Esophagus squamous epithelium (tissue), 5 donors: ENCODE measurements at places on chromosomes 3 and 15. TPM values are rescaled to one million over a fixed set of nuclear protein-coding genes. Genes with fewer than 3 reads are reported as not detected.

GRCh38 chr3:58899953-58900298, 149.9 kb downstream of the CFAP20DC start:
- DNase-seq: no peak

GRCh38 chr3:79516795-79517194, 251.0 kb downstream of the ROBO1 start:
- no peak for DNase-seq

DNA sequence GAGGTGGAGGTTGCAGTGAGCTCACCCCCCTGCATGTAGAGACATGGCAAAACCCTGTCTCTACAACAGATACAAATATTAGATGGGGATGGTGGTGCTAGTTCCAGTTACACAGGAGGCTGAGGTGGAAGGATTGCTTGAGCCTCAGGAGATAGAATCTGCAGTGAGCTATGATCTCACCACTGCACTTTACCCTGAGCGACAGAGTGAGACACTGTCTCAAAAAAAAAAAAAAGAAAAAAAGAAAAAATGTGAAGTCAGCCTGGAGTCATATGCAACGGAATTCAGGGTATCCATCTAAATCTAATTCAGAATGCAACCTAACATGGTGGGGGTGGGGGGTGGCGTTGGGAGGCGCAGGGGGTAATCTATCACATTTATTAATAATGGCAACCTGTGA, 37.1 kb upstream of the NR2F2 start:
- DNase-seq: no peak

DNA sequence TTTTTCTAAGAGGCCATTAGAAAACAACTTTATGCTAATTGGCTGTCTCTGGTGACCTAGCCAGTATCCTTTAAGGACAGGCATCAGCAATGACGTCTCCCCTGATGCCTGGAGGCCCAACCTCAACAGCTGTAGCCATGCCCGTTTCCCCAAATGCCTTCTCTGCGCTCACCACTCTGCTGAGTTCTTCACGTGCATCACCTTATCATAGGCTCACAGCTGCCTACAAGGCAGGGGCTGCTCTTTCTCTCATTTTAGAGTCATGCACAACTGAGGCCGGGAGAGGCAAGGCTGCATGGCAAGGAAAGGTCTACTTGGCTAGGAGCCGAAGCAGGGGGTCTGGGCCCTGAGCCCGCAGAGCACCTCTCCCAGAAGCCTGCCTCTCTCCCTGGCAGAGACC, 43.9 kb upstream of the SEC13 start:
- DNase-seq: no peak

DNA sequence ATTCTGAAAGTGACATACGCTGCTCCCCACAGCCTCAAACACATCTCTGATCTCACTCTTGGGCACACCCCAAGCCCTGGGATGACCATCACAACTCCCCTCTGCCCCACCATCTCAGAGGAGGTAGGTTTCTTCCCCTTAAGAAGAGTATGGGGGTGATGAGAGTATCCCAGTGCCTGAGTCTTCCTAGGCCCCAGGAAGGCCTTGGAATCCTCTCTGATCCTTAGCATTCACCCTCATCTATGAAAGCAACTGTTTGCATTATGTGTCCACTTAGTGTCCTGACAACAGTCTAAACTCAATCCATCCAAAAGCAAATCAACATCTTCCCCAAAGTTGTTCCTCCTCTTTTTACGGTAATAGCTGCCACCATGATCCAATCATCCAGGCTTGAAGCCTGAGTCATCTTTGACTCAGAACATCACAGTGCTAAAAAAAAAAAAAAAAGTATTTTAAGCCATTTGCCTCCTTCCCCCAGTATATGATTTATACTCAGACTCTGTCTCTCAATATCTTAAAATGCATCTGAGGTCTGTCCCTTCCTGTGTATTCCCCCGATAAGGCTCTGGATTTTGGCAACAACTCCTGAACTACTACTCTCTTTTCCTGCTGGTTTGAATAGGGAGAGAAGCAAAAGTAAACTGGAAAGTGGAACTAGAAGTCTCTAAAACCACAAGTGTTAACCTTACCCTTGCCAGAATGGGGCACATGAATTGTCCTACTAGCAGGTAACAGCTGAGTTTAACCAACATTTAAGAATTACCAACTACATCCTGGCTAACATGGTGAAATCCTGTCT, 22.5 kb downstream of the POPDC2 start:
- no peak for DNase-seq

GRCh38 chr15:67244971-67245478, 9.4 kb downstream of the AAGAB start:
- DNase-seq: no peak

DNA sequence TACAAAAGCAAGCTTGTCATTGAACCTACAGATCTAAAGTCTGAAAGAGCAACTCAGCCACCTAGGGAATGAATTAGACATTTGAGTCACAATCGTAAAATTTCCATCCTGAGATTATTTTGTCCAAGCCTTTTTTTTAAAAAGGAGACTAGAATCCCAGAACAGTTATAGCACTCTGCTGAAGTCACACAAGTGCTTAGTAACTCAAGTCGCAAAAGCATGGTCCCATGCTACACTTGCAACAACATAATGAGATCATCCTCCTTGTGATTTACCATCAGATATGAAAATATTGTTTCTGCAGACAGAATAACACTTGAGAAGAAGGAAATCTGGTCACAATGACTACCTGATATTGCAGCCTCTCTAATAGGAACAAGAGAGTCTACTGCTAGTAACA, 106.7 kb downstream of the ZIC4 start:
- no peak for DNase-seq

- DNase-seq: no peak
These were observed 21.6 kb downstream of the QTRT2 start for GRCh38 chr3:114078126-114078525.

- no peak for DNase-seq
These were observed 32.0 kb downstream of the IQSEC1 start for GRCh38 chr3:13041113-13041776.

SCAMP5 gene
- 0.76 TPM for total RNA-seq

FBN1 gene
- total RNA-seq: 34.5 TPM
